ENCODE measurements at places on chromosomes 3 and 15.

DNA sequence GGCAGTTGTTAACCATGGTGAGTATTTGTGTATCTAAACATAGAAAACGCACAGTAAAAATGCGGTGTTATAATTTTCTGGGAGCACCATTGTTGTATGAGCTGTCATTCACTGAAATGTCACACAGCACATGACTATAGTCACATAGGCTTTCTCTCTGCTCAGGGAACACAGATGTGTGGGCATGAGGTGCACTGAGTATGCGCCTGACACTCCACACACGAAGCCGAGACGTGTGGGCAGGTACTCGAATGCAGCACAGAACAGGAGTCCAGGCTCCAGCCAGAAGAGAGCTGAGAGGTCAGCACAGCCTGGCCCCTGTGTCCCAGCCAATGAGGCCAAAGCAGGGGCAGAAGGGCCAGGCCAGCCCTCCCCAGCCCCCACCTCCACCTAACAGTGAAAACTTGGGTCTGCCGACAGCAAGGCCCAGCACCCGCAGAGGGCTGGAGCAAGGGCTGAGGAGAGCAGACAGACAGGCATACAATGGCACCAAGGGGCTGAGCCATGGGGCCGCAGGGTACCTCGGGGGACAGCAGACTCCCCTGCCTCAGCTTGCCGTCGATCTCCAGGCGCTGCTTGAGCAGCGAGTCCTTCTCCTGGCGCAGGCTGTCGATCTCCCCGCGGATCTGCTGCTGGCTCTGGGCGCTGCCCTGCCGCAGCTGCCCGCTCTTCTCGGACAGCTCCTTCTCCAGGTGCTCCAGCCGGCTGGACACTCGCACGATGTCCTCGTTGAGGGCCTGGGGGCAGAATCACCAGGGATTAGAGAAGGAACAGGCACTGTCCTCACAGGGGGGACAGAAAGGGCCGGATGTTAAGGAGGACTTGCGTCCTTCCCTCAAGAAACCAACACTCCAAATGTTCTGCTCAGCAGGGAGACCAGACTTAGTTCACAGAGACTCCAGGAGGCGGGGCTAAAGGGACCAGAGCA lies 24.0 kb downstream of the KIF7 start:
- no peak for DNase-seq

- DNase-seq = no peak
Measured at GRCh38 chr3:14652-15051, 181.9 kb upstream of the CHL1 start.

GRCh38 chr15:89521605-89522004 lies 25.2 kb upstream of the RHCG start:
- DNase-seq = no peak

DNA sequence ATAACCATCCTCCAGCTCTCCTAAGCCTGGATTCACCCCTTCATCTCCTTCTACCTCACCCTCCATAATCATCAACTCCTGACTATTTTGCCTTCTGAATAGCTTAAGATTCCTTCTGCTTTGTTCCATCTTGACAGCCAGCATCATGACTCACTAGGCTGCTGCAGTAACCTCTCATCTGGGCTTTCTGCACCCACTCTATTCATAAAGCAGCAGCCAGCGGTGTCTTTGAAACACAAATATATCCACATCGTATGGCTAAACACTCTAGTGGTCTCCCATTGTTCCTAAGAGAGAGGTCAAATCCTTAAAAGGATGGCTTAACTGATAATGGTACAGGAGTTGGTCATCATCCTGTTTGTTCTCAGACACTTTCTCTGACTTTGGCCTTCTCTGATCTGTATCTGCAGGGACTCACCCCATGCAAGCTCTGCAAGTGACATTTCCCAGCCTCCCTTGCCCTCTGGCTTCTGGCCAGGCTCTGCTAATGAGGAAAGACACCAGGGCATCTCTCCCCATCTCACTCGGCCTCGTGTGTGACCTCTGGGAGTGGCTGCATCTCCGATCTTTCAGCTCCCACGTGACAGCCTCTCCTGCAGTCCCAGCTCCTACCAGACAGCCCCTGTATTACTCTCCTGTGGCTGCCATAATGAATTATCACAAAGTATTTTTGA lies 6.2 kb downstream of the GRK7 start:
- DNase-seq = no peak

GRCh38 chr3:114294940-114295480 lies 1.2 kb downstream of the TIGIT start:
- no peak for DNase-seq

GRCh38 chr3:173957646-173958045 lies 560.1 kb downstream of the NLGN1 start:
- no peak for DNase-seq

- DNase-seq = no peak
Measured at GRCh38 chr3:23649448-23649847, 156.3 kb upstream of the UBE2E1 start.

- no peak for DNase-seq
Measured at GRCh38 chr15:73050561-73051295, 1.5 kb upstream of the NEO1 start.

GRCh38 chr3:175267121-175267531 lies 408.0 kb downstream of the NAALADL2 start:
- peak; percentile 83 for DNase-seq

DNA sequence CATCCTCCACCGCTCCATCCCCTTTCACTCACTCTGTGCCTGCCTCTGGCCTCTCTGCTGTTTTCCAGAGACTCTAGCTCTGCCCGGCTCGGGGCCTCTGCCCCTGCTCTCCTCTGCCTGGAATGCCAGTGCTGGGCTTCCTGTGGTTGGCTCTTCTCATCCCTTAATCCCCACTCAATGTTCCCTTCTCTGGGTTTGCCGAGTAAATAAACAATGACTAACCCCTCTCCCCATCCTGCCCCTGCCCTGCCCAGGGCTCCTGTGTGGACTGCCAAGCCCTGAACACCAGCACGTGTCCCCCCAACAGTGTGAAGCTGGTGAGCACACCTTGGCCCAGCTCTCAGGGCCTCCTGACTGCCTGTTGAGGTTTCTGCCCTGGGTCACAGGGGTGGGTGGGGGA lies 12.2 kb downstream of the STAB1 start:
- DNase-seq = peak; percentile 37

DNA sequence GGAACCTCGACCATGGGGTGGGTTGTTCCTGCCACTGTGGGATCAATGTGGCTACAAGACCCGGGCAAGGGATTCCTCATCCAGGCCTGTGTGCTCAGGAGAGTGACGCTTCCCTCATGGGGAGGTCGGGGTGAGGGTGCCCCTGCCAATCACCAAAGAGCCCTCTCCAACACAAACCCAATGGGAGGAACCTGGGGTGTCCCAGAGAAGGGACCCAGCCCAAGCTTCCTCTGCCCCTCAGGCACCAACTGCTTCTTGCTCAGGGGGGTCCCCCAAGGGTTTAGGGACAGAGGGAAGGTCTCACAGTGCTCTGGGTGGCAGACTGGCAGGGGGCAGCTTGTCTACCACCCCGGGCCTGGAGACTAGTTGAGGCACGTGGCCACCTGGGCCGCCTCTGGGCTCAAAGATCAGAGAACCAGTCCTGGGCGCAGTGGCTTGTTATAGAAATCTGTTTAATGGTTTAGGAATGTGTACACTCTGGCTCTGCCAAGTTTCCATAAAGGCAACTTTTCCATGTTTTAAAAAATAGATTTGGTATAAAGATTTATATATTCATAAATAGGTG lies 26.6 kb downstream of the GP9 start:
- peak; percentile 5 for DNase-seq

DNA sequence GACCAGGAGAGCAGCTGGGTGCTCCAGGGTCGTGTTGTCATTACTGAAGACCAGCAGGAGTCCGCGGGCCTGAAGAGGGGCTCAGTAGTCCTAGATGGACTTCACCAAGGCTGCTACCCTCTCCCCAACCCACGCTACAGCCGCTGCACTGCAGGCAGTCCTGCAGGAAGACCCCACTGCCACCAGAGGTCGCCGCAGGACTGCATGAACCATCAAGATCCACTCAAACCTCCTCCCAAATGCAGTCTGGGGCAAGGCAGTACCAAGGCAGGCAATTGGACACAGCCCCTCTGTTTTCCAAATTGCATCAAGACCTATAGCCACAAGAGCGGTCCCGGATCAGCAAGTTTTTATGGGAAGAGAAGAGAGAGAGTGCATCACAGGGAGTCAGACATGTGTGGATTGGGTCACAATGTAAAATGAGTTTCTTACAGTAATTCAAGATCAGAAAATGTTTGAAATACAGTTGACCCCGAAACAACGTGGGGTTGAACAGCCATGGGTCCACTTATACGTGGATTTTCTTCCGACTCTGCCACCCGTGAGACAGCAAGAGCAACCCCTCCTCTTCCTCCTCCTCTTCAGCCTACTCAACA lies 46.7 kb downstream of the DZIP1L start:
- DNase-seq = peak; percentile 69

DNA sequence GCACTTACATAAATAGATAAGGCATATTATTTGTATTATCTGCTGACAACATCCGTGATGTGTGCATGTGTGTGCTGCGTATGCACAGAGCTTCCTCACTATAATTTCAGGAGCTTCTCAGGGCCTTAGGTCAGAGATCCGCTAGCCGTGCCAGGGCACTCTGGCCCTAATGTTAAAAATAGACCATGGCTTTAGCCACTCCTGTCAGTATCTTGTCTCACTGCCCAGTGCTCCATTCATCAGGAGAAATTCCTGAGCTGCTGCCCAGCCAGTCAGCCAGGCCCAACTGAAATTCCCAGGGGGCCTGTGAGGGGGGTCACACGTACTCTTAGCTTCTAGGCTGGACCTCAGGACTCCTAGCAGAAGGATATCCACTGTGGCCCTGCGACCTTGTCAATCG lies 70.0 kb upstream of the ABHD2 start:
- peak; percentile 48 for DNase-seq

DNA sequence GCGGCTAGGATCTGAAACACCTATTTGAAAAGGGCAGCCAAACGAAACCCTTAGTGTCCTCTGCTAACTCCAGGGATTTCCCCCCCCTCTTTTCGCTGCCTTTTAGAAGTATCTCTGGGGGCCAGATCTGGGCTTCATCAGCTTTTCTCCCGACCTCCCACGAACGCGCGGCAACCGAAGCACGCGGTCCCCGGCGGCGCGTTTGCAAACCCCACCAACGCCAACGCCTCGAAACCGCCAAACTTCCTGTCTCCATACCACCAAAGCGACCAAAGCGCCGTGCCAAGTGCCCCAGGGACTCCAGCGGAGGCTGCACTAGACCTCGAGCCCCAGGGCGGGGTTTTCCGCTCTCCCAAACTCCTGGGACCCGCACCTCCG lies 155.8 kb upstream of the FRMD4B start:
- no peak for DNase-seq

DNA sequence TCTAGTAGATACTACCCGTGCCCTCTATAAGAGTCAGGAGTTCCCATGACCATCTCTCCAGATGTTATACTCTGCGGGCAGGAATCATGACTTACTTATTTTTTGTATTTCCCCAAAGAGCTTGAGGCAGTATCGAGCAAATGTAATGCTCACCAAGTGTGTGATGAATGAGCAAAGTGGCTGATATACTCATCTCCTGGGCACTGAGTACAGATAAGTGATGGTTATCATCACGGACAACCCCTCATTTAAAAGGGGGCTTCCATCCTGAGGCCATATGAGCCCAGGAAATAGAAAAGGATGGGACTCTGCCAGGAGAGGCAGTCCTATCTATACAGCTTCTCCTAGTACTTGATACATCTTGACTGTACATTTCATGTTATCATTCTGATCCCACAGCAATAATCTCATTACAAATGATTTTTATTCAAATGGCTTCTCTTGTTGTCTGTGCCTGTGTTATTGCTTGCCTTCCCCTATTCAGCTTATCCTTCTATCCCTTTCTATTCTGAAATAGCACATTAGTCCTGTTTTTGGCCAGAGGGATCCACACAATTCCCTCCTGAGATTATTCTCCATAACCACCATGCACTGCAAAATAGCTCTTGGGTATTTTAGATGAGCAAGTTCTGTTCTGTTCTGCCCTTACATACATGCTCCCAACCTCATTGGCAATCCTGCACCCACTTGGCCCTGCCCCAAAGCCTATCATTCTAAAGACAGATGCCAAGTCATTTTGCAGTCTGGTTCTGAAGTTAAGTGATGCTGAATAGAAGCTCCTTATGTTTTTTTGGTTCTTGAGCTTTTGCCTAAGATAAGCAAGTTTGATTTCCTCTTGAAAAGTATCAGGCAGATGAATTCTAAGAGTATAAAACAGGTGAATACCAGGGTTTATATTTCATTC lies 48.0 kb upstream of the MRPL3 start:
- DNase-seq = no peak

DNA sequence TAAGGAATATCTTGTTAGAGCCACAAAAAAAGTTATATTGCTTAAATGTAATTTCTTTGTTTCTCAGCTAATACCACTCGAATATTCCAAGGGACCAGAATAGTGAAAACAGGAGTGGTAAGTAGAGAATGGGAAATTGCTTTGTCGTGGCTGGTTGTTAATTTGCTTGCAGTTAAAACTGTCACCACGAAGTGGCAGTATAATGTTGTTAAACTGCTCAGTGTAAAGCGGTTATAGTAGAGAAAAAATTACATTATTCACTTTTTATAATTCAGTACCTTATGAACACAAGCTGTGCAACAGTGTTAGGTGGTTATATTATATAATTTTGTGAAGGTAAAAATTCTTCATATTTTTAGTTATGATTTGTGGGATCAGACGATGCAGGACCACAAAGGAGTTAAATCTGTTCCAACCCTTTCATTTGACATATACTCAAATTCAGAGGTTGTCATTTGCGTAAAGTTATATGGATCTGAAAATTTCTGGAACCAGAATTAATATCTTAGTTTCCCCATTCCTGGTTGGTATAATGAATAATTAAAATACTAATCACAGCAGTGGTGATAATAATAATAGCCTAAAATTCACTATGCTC lies 171.8 kb downstream of the FEZF2 start:
- DNase-seq = peak; percentile 37

DNA sequence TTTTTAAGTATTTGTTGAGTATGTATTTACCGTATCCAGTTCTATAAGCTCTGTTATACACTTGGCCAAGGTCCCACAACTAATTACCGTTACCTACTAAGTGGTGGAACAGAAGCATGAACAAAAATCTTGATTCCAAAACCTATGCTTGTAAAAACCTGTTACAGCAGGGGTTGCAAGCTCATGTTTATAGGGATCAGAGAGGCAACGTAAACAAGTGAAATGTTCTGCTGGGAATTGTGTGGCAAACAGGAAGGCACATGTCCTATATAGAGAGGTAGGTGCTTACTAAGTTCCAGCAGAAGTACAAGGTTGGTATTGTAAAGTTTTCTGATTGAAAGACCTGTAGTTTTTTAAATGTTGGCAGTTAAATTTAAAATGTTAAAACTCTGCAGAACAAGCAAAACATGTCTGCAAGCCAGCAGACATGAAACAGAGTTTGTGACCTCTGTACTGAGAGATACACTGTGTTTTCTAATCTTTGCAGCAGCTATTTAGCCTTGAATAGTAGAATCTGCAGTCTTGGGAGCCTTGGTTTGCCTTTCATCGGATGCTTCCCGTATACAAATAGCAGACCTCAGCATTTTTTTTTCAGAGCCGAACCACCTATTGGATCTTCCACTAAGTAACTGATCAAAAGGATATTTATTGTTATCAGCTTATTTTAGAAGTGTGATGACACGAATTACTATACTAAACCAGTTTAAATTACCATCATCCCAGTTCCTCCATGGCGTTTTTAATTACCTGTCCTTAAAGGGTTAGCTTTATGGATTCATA lies 11.4 kb downstream of the IREB2 start:
- DNase-seq = no peak

GRCh38 chr15:99466701-99467337 lies 99.0 kb upstream of the MEF2A start:
- no peak for DNase-seq

Measured in fibroblast of skin of right quadriceps (primary cell).